ENCODE measurements at places on chromosomes 1 and 21.

GRCh38 chr21:45506836-45507522 lies 35.3 kb downstream of the SLC19A1 start:
- no peak for DNase-seq

DNA sequence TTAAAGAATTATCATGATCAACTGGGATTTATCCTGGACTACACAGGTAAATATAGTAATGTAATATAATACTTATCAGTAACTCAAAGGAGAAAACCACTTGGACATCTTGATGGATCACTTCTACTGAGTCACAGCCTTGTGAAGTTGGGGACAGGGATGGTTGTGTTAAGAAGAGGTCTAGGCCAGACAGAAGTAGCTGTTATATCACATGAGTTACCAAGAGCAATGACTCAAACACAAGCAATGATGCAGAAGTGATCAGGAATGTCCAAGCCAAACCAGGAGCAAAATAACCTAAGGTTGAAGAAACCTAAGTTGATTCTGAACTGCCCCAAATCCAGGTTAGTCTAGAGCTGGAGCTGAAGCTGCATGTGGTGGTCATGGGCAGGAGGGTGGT lies 424.5 kb upstream of the DAB1 start:
- no peak for DNase-seq

- no peak for DNase-seq
These were observed 79.9 kb downstream of the CLIC4 start for GRCh38 chr1:24825174-24825573.

DNA sequence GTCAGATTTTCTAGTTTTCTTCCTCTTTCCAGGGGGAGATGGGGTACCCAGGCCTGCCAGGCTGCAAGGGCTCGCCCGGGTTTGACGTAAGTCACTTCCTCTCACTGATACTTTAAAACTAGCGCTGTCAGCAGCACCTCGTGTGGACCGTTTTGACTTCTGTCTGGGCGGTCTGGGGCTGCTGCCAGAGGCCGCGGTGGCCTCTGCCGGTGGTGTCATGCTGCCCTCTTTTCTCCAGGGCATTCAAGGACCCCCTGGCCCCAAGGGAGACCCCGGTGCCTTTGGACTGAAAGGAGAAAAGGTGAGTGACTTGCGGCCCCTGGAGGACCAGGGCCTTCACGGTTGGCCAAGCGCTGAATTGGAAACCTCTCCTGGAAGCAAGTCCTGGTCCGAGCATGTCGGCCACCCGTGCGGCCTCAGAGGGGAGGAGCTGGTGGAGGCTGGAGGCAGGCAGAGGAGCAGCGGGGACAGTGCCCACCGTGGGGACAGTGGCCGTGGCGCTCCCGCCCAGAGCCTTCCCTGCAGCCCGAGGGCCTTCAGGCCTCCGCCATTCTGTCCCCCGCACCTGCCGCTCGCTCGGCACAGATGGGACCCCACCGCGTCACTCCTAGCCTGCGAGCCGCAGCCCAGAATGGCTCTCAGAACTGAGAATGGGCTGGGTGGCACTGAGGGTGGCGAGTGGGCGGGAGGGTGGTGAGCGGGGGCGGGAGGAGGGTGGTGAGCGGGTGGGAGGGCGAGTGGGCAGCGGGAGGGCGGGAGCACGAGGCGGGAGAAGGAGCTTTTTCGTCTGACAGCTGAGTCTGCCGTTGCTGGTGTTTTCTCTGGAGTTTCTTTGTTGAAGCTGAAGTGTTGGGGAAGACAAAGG lies 9.4 kb downstream of the COL6A1 start:
- DNase-seq = no peak

DNA sequence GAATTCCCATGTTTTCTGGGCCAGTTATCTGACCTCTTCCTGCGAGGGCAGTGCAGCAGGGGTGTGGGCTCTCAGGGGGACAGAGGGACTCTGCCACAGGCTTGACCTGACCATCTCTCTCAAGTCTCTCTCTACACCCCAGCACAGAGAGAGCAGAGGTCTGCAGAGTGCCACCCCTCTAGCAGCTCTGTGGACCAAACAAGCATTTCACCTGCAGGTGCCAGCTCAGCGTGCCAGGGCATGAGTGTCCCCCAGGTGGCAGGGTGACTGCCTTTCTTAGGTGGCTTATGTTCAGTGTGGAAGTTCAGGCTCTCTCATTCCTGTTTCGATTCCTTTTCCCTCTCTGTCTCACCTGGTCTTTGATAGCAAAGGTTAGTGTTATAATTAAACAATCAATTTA lies 191.3 kb downstream of the CACNA1E start:
- DNase-seq = no peak

DNA sequence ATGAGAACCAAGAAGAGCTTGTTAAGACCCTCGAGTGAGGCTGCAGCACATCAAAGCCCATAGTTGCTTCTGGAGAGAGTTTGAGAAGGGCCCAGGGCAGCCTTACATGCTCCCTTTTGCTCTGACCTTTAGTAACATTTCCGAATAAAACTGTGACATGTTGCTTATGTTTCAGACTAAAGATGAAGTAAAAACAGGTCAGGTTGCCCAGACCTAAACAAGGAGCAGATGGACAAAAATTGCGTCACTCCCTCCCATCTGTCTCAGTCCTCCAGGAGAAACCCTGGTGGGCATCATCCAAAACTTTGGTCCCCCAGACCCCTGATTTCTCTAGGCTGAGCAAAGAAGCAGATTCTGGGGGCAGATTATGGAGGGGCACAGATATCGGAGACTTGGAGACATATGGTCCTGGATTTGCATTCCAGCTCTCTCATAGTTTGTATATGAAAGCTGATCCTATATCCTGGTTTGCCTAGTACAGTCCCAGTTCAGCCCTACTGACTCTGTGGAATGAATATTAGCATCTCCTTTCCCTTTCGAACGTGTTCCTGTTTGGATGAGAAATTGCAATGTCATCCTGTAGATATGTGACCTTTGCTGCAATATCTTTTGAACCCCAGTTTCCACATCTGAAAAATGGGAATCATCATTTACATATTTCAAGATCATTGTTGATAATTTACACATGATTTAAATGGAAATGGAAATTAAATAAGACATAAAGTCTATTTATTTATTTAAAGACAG lies 304.9 kb upstream of the USP24 start:
- no peak for DNase-seq
